WERI-Rb-1 (cell line): ENCODE measurements at places on chromosomes 7 and 10.
A peak's percentile ranks its signal among the peaks of the same experiment; 100 is the strongest.

GRCh38 chr7:94975336-94975735 is 67.9 kb downstream of the PPP1R9A start:
- no peak for DNase-seq

DNA sequence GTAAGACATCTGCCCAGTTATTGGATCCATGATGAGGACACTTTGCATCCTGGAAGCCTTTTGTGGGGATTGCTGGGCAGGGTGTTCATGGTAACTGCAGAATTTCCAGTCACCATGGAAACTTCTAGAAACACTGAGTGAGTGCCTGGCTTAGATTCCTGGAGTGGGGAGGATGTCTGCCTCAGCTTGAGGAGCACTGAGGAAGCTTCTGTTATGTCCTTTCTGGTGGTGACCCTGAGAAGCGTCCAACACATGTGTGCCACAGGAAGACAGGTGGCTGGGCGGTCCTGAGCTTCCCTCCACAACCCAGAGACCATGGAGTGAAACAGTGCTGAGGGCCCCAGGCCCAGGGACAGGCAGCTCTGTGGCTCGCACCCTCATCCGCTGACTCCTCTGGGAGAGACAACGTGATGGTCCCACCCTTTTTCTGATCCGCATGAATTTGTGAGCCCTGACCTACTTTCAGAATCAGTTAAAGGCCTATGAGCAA is 191.8 kb upstream of the CXCL12 start:
- no peak for DNase-seq

DNA sequence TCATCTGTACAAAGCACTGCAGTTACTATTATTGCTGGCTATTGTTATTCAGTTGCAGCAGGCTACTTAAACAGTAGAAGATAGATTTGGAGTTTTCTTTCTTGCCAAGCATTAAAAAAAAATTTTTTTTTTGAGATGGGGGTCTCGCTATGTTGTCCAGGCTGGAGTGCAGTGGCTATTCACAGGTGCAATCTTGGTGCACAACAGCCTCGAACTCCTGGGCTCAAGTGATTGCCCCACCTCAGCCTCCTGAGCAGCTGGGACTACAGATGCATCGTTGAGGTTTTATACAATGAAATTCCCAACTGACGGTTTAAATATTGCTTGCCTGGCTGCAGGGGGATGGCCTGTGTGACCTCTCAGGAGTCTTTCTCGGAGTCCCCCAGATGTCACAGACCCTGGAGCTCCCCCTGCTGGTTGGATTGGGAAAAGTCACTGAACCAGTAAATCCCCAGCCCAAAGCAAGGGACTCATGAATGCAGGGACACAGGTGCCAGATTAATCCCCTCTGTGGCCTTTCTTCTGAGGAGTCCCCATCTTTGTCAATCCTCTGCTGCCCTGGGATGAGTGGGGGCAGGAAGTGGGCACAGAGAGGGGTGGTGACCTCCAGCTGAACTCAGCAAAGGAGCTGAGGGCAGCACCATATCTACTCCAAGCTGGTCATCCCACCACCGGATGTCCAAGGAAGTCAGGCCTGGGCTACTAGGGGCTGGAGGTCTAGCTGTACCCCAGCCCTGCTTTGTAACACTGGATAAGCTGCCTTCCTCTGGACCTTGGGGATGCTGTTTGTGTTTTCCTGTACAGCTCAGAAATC is 149.6 kb downstream of the C10orf105 start:
- DNase-seq: peak; percentile 90

GRCh38 chr10:62021128-62021665 is 119.7 kb downstream of the ARID5B start:
- DNase-seq: no peak

DNA sequence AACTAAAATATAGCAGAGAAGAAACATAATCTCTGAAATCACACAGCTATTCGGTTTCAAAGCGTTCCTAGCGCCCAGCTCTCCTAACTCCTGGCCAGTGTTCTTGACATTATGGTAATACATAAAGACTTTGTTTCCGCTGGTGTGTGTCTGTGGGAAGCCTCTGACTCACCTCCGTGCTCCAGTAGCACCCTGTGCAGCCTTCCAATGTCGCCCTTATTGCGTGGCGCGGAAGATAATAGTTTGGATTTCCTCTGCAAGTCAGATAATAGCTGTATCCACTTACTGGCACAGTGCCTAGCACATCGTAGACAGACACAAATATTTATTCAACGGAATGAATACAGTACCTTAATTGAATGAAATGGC is 570 bp downstream of the BMS1 start:
- no peak for DNase-seq

DNA sequence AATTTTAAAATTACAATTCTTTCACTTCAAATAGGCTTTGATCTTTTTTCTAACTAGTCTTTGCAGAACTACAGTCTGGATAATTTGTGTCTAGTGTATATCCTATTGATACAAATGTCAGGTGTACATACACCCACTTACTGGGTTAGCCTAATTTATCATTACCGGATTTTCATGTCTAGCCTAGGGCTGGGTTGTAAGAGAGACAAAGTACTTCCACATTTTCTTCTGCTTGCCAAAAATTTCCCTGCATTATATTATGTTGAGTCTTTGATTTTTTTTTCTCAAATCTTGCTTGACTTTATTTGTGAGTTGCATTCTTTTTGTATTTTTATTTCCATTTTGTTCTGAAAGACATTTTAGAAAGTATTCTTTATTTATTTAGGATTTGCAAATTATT is 284.8 kb upstream of the FZD8 start:
- DNase-seq: no peak

DNA sequence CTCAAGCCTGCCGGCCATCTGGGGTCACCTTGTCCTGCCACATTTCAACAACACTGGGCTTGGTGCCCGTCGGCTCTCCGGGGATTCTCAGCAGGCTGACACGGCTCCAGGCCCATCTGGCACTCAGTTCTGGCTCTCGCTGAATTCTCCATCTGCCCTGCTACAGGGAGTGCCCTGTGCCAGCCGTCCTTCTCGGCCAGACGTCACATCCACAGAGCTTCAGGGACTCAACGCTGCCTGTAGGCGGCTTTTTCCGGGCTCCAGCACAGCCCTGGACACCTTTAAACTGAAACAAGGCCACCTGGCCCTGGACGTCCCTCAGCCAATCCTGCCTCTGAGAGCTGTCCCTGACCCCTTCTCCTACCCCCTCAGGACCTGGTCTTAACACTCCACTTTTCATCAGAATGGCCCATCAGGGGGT is 43.0 kb downstream of the TMEM130 start:
- peak; percentile 65 for DNase-seq

DNA sequence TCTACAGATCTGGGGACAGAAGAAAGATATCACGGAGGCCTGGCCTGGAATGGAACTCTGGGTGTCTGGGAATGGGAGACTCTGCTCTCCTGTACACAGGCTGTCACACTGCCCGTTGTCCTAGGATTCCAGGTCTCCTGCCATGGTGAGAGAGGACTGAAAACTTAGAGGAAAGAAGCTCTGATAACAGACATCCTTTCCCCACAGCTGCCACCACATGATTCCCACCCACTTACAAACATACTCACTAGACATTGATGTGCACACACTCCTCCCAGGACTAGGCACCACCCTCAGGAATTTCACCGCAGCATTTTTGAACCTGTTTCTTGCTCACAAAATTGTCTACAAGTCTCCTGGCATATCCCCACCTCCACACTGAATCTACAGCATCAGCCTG is 5.7 kb downstream of the ZNF92 start:
- DNase-seq: no peak

DNA sequence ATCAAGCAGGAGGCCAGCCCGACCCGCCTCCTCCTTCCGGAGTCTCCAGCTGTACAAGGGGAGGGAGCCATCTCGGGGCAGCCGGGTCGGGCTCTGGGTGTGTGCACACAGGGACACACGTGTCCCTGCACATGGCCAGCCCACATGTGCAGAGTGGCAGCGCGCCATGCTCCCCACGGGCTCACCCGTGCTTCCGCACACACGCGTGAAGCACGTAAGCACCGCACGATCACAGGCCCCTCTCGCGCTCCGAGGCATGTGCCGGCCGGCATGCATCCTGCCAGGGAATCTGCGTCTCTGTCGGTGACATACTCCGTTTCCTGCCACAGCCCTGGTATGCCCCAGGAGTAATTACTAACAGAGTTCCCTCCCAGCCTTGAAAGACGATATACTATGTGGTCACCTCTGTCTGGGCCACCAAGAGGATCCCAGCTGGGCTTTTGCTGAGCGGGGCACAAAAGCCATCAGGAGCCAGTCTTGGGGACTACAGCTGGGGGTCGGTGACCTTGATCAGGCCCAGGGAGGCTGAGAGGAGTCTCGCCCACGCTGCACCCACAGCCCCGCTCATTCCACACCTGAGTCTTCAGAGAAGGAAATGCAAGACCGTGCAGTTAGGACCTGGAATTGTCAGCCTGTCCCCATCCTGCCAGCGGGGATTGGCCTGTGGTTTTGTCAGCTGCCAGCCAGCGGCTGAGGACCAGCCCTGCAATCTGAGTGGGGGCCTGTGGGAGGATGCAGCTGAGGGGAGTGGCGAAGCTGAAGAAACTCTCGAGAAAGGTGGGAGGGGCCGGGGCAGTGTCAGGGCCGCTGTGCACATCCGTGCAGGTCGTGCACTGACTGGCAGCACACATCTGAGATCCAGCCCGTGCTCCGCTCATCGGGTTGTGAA is 11.0 kb upstream of the LFNG start:
- DNase-seq: peak; percentile 53

DNA sequence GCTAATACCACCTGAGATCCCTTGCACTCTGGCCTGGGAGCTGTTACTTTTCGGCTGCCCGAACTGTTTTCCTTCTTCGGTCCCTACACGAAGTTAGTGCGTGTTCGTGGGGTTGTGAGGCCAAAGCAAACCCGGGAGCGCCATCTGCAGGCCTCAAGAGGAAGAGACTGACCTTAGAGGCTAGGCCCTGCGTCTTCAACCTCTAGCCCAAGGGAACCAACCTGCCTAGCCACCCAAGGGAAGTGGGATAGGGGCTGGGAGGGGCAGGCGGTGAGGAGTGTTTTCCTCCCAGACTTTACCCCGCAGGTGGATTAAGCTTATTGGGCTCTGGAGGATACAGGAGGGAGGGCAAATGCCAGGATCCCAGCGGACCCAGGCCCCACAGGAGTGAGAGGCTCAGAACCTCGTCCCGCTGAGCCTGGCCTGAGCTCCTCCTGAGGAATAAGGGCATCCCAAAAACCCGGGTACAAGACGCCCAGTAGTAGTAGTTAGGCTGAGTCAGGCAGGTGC is 1.7 kb upstream of the PAX2 start:
- DNase-seq: peak; percentile 60

DNA sequence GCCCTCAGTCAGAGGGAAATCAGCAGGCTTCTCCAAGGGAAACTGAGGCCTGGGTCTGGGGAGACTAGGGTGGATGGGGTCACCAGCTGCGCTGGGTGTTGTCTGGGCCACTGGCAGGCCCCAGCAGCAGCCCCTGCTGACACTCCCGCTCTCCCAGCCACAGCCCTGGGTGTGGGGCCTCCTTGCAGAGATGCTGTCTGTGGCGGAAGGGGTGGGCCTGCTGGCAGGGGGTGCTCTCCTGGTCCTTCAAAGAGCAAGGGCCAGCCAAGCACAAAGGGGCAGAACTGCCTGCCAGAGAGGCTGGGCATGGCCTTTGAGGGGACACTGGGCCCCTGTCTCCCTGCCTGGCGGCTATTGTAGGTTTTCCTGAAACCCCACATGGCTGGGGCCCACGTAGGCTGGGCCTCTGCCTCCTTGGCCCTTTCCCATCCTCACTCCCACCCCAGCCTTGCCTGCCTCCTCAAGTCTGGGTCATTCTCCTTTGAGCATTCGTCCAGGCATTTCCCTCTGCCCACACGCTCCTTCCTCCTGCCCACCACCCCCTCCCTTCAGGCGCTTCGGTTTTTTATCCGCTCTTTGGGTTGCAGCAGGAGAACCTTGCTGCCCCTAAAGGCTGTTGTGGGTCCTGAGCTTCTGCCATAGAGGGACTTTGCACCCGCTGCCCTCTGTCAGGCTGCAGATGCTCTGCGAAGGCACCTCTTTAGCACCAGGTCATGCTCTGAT is 9.1 kb downstream of the COL13A1 start:
- no peak for DNase-seq

DNA sequence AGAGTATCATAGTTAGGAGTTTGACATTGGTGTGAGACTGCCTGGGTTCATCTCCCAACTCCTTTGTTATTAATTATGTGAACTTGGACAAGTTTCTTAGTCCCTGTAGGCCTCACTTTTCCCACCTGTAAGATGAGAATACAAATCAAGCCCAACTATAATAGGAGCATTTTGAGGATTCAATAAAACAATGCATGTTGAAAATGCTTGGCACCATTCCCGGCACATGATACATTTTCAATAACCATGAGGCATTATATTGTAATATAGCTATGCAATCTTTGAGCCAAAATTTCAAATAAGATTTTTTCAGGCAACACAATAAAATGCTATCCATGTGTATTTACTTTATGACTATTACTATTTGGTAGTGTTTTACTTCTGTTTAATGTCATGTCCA is 229.0 kb upstream of the SP4 start:
- no peak for DNase-seq

GRCh38 chr7:18855796-18856195 is 261.6 kb downstream of the TWIST1 start:
- DNase-seq: no peak

- DNase-seq: peak; percentile 30
These were observed 3.5 kb upstream of the MYPN start for GRCh38 chr10:68105820-68106219.

DNA sequence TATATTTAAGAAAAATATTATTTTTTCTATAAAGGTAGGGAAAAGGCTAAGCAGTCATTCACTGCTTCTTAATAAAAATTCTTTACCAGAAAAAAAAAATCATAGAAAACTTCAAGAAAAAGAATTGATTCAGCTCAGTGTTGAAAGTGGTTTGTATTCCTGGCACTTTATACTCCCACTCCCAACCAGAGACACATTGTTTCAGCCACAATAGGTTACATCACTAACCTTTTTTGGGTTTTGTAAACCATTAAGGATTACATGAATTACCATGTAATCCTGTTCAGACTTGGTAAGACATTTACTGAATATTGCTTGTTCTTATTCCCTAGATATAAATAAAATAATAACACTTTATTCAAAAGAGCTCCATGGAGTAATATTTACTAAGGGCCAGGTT is 46.6 kb downstream of the MINPP1 start:
- DNase-seq: no peak

DNA sequence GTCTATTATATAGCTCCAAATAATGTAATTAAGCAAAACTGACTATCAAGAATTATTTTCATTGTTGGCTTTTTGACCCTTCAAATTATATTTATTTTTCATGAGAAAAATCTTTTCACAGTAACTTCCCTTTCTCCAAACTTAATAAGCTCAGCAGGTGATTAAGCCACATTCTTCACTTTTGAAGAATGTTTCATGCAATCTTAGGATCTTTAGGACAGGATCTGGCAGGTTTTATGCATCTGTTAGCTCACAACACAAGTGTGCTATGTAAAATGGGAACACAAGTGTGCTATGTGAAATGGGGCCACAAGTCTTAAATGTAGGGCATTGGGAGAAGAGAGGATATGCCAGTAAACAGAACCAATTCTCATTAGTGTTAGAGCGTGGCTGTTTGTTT is 26.3 kb downstream of the BCAP29 start:
- no peak for DNase-seq

GRCh38 chr10:133159611-133159949 is 439 bp upstream of the KNDC1 start:
- DNase-seq: no peak
